Dorsolateral prefrontal cortex (tissue), 122 donors: ENCODE measurements at places on chromosomes 4 and X.

- no peak for DNase-seq
These were observed 26.3 kb upstream of the RASGEF1B start for GRCh38 chr4:81498046-81498445.

DNA sequence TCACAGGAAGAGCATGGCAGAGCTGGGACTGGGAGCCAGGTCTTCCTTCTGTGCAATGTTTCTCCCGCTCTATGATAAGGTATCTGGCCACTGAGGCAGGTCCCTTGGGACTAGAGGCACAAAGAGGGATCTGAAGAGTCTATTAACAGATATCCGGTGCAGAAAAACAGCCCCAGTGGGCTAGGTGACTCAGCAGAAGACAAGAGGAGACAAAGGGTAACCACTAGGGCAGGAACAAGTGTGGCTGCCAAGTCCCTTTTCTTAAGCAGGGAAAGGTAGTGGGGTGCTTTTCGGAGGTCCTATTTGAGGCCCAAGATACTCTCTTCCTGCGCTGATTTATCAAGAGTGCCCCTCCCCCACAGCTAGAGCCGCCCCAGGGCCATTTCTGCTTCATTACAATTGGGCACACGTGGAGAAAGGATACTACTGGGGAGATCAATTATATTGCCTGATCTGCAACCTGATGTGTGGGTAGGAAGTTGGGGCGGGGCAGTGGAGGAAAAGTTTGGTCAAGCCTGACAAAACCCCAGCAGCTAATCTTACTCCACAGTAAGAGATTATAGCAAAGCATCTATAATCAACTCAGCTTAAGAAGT lies at the start of gene DGAT2L6:
DGAT2L6 (plus strand) TSS at position 546 of the 596 bp plus-strand sequence. CDS start 100 bp downstream, outside the sequence.
- no peak for DNase-seq

GRCh38 chr4:127181001-127181400 lies 451.8 kb upstream of the INTU start:
- DNase-seq = no peak

- no peak for DNase-seq
These were observed 68.4 kb upstream of the BMP2K start for GRCh38 chr4:78707793-78708192.

- no peak for DNase-seq
These were observed 116.6 kb upstream of the FAT1 start for GRCh38 chr4:186840222-186840701.

- DNase-seq = no peak
These were observed 31.5 kb upstream of the GTPBP6 start for GRCh38 chrX:350148-350533.

- no peak for DNase-seq
These were observed 84.9 kb downstream of the MAML3 start for GRCh38 chr4:140069066-140069465.

DNA sequence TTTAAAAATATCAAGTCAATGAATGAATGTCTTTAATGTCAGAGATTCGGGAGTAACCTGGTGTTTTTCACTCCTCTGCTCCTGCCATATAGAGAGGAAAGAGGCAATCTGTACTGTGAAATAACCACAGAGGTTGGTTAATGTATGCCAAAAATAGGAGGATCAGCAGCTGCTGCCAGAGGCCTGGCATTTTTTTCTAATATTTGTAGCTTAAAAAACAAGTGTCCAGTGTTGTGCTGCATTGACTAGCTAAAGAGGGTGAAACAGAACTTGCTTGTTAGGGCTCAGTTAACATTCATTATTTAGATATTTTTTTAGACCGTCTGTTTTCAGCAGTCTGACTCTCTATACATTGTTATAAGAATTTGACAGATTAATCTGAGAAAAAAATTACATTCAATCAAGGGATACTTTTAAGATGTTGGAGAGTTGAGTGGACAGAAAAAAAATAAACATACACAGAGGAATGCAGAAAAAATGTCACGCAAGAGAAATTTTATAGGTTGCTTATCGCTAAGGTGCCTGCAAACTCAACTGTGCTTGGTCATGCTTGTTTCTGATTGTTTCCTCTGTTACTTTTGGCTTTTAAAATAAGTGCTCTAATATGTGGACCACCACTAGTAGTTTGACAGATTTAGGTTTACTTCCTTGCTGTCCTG lies 392.3 kb upstream of the GALNT7 start:
- no peak for DNase-seq

- DNase-seq = no peak
These were observed 97.2 kb upstream of the ADRA2C start for GRCh38 chr4:3668825-3669552.

DNA sequence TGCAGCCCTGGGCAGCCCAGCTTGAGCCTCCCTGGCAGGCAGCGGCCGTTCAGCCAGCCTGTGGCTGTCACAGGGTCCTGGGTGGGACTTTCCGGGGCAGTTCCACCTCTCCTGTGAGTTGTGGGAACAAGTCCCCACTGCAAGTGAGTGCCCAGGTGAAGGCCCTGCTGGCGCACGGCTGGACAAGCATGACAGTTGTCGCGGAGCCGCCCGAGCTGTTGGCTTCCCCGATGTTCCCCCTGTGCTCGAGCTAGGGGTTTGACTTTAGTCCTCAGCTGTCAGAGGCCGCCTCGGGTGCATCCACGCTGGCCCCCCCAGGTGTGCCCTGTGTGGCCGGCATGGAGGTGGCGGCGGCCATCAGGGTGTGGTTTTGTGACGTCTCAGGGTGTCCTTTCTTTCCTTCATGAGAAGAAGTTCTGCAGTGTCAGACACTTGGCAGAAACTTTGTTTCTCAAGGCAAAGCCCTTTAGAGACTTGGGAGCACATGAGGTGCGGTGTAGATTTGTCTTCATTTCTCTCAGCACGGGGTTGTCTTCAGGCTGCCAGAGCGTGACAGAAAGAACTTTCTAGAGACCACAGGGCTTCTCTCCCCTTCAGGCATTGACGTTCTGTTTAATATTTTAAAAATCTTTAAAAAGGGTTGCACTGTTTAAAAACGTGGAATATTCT lies 69.4 kb upstream of the HGFAC start:
- DNase-seq = no peak

GRCh38 chr4:153497091-153497531 lies 31.0 kb downstream of the TMEM131L start:
- DNase-seq = no peak

DNA sequence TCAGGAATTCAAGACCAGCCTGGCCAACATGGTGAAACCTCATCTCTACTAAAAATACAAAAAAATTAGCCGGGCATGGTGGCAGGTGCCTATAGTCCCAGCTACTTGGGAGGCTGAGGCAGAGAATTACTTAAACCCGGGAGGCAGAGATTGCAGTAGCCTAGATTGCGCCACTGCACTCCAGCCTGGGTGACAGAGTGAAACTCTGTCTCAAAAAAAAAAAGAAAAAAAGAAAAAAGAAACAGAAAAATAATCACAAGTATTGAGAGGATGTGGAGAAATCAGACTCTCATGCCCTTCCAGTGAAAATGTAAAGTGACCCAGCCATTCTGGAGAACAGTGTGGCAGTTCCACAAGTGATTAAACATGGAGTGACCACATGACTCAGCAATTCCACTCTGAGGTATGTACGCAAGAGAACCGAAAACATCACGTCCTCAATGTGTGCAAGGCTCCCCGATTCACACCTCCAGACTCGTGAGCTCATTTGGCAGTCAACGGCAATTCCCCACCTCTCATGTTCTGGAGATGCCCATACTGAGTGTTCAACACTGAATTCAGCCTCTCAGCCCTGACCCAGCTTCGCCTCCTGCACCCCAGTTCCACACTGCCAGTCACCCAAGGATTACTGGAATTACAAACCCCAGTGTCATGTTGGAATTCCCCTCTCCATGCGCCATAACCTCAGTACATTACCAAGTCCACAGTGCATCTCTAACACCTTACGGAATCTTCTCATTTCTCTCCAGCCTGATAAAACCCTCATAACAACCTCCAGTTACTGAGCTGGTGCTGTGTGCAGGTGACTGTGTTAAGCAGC lies 21.1 kb downstream of the ACOX3 start:
- no peak for DNase-seq

- DNase-seq = no peak
These were observed 25.0 kb upstream of the GJB1 start for GRCh38 chrX:71198066-71198465.

GRCh38 chr4:147843162-147843561 lies 111.3 kb downstream of the ARHGAP10 start:
- no peak for DNase-seq

- DNase-seq = no peak
These were observed 680.7 kb upstream of the SPANXN1 start for GRCh38 chrX:144566592-144566991.

DNA sequence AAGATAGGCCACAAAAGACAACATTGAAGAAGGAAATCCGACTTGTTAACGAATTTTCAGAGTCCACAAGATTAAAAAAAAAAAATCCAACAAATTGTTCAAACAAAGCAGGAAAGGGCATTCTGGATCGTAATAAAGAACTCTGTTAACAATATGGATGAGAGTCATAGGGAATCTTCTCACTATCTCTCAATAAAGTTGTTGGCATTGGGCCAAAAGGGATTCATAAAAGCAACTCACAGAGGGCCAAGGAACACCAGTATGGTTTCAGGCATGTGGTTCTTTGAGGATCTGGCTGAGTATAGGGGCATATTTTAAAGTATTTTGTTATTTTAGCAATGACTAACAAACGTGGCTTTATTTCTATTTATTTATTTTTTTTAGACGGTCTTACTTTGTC lies 49.5 kb downstream of the SHISA3 start:
- no peak for DNase-seq

- no peak for DNase-seq
These were observed 73.2 kb downstream of the NFKB1 start for GRCh38 chr4:102574317-102574716.

- DNase-seq = no peak
These were observed 68.5 kb upstream of the TMEM164 start for GRCh38 chrX:109934434-109934833.

- no peak for DNase-seq
These were observed 36.4 kb upstream of the ADH4 start for GRCh38 chr4:99180382-99181070.

DNA sequence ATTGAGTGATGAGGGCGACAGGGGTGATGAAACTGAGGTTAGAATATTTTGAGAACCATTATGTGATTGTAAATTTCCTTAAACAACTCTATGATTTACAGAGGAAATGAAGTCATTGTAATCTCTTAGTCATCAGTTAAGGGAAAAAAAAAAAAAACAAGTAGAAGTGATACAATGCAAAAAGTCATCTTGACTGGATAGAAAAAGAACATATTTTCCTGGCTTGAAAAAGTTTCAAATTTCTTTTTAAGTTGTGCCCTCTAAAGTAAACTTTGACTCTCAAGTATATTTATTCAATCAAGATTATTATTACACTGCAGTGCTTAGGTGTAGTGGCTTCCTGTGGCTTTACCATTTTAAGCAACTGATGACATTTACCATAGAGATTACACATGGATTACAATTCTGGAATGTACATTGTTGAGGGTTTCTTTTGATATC lies 40.6 kb downstream of the GABRB1 start:
- DNase-seq = no peak

GRCh38 chr4:119797238-119797894 lies 168.8 kb upstream of the PDE5A start:
- no peak for DNase-seq

DNA sequence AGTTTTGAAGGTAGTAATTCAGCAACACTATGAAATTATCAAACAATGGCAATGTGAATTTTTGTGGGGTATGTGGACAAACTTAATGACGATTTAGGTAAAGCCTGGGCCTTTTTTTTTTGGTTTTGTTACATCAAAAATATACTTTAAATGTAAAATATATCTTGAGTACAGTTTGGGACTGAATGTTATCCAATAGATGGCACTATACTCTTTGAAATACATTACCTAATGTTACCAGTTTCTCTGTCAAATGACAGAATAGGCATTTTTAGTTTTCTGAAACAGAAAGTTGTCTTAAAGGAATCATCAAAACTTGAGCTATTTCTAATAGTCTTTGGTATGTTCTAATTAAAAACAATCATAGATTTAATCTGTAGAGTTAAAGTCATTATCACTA lies 1651.9 kb downstream of the C4orf33 start:
- DNase-seq = no peak
